Activated CD4-positive, alpha-beta memory T cell treated with anti-CD3 and anti-CD28 coated beads for 36 hours (primary cell): ENCODE measurements at places on chromosomes 4 and X. TPM values are rescaled to one million over a fixed set of nuclear protein-coding genes. Genes with fewer than 3 reads are reported as not detected.

DNA sequence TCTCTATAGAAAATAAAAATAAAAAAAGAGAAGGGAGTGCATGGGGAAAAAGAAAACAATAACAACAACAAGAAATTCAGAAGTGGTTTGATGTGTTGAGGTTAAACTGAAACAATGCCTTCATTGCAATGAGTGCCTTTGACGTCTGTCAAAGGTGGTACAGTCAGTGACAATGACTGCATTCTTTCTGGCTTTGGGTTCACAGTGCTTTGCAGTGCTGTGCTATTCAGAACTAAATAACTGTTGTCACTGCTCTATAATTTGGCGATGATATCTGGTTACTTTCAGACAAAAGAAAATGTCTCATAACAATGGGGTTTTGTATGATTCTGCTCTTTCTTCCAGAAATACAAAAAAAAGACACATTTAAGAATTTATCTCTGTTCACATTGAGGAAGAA is 488.6 kb upstream of the MAGEB2 start:
- no peak overlapping the region for H3K4me3 ChIP-seq
- no peaks in the 10 kb centered on the region for H3K27me3 ChIP-seq
- no peaks in the 10 kb centered on the region for H3K4me1 ChIP-seq
- H3K36me3 ChIP-seq, result no peaks in the 10 kb centered on the region

- H3K4me3 ChIP-seq, result no peak overlapping the region
- H3K27me3 ChIP-seq, result no peaks in the 10 kb centered on the region
- peaks cover 30% of the 10 kb centered on the region for H3K4me1 ChIP-seq
- H3K36me3 ChIP-seq, result no peaks in the 10 kb centered on the region
These were observed 2.2 kb upstream of the LHFPL1 start for GRCh38 chrX:112681976-112682375.

GRCh38 chrX:51163730-51164129 is 168.9 kb upstream of the NUDT10 start:
- no peaks in the 10 kb centered on the region for H3K27me3 ChIP-seq
- DNase-seq, result no peak
- no peak overlapping the region for H3K4me3 ChIP-seq
- H3K27ac ChIP-seq, result no peak overlapping the region
- no peaks in the 10 kb centered on the region for H3K36me3 ChIP-seq
- no peaks in the 10 kb centered on the region for H3K4me1 ChIP-seq

DNA sequence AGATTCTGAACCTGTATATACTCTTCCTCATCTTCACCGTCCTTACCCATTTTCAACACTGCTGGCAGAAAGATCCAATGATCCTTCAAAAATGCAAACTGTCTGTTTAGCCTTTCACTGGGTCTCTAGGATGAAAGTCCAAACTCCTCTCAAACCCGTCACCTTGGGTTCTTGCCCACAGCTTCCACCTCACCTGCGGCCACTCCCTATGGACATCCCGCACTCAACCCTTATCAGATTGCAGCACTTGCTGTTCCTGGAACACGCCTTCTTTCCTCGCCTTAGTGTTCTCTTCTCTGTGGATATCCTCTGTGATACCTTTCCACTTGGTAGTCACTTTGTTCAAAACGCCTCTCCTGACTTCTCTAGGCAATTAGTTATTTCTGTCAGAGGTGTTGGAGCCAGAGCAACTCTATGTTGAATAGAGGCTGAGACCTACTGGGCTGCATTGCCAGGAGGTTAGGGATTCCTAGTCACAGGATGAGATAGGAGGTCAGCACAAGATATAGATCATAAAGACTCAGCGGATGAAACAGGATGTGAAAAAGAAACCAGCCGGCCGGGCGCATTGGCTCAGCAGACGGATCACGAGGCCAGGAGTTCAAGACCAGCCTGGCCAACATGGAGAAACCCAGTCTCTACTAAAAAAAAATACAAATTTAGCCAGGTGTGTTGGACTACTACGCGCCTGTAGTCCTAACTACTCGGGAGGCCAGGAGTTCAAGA is 4.2 kb upstream of the NOCT start:
- H3K36me3 ChIP-seq, result peaks cover 2% of the 10 kb centered on the region
- peaks cover 19% of the 10 kb centered on the region for H3K4me1 ChIP-seq
- H3K27me3 ChIP-seq, result no peaks in the 10 kb centered on the region
- H3K27ac ChIP-seq, result no peak overlapping the region
- DNase-seq, result no peak

DNA sequence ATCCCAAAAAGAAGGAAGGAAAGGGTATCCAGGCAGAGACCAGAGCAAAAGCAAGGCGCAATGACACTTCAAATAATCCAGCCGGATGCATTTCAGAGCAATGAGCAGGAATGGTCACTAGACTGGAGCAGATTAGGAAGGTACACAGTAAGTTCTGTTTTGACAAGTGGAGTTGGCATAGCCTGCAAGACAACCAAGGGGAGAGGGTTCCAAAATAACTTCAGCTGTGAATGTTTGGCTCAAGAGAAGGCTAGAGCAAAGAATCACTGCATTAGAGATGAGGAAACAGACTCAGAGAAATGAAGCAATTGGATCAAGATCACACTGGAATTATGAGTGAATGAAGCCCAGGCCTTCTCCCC is 90.0 kb upstream of the EGFL6 start:
- no peak overlapping the region for H3K4me3 ChIP-seq
- H3K4me1 ChIP-seq, result peaks cover 4% of the 10 kb centered on the region
- no peak overlapping the region for H3K27ac ChIP-seq
- H3K27me3 ChIP-seq, result no peaks in the 10 kb centered on the region
- H3K36me3 ChIP-seq, result no peaks in the 10 kb centered on the region
- DNase-seq, result no peak

Gene GRK4
- 2.3 TPM for total RNA-seq

- H3K27me3 ChIP-seq, result no peaks in the 10 kb centered on the region
- H3K4me1 ChIP-seq, result peaks cover 13% of the 10 kb centered on the region
- DNase-seq, result no peak
These were observed 111.6 kb downstream of the AFF2 start for GRCh38 chrX:148611993-148612392.

GRCh38 chr4:182871616-182872015 is 45.6 kb downstream of the DCTD start:
- no peak overlapping the region for H3K27ac ChIP-seq
- no peak overlapping the region for H3K4me3 ChIP-seq
- peaks cover 19% of the 10 kb centered on the region for H3K36me3 ChIP-seq
- H3K27me3 ChIP-seq, result no peaks in the 10 kb centered on the region

Gene PLP2
- 234 TPM for total RNA-seq

GRCh38 chr4:76235915-76236314 is 15.6 kb upstream of the FAM47E start:
- H3K27me3 ChIP-seq, result peaks cover 2% of the 10 kb centered on the region
- peaks cover 4% of the 10 kb centered on the region for H3K36me3 ChIP-seq

DNA sequence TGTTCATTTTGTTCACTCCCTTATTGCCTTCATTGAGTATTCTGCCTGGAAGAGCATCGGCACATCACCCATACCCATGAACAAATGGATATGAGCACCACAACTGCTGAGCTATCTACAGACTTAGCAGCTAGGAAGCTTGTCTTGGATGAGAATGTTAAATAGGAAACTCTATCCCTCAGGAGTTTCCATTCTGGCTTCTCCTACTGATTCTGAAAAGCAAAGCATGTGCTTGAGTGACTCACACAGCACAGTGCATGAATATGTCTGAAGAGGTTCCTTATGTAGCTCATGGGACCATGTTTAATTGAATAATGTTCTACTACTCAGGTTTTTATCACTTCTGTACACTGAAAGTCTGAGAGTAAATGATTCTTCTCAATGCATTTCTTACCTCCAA is 57.3 kb upstream of the MXRA5 start:
- H3K27ac ChIP-seq, result no peak overlapping the region
- DNase-seq, result no peak
- H3K36me3 ChIP-seq, result no peaks in the 10 kb centered on the region

- no peak for DNase-seq
- no peak overlapping the region for H3K27ac ChIP-seq
- H3K4me3 ChIP-seq, result no peak overlapping the region
- H3K27me3 ChIP-seq, result no peaks in the 10 kb centered on the region
- peaks cover 3% of the 10 kb centered on the region for H3K36me3 ChIP-seq
These were observed 23.4 kb downstream of the TAB3 start for GRCh38 chrX:30865612-30866011.

Gene MAGEB10
- not detected for total RNA-seq

Gene USP26
- not detected for total RNA-seq

Gene CLIC2
- 1.1 TPM for total RNA-seq

Gene PCYT1B
- total RNA-seq, result 0.14 TPM

Gene GPR34
- total RNA-seq, result 0.24 TPM

DNA sequence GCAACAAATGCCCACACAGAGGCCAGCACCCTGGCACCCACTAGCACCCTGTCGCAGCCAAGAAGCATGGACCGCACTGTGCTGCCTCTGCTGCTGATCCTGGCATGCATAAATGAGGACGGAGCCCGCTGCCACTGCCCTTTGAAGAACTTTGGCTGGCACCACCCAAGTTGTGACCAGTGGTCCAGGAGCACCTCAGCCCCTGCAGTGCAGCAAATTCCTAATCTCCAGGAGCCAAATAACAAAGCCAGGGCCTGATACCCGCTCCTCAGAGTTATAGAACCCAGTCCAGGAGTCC is 807.2 kb downstream of the GLUD2 start:
- no peak overlapping the region for H3K27ac ChIP-seq
- DNase-seq, result no peak
- H3K4me3 ChIP-seq, result no peak overlapping the region
- H3K36me3 ChIP-seq, result no peaks in the 10 kb centered on the region
- H3K27me3 ChIP-seq, result no peaks in the 10 kb centered on the region

DNA sequence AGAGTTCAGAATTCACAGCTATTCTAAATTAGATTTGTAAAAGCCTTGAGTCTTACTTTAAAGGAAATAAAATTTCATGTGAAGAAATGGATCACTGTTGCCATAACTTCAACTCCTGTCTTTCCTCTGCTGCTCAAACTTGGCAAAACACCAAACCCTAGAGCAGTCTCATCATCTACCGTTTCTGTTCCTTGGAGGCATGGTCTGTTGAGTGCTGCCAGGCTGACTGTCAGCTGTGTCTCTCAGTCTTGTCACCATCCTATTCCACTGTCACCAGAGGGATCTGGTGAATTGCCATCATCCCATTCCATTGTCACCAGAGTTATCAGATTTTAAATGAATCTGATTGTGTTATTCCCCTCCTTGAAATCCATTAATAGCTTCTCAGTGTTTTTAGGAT is 55.6 kb downstream of the STIM2 start:
- H3K36me3 ChIP-seq, result peaks cover 22% of the 10 kb centered on the region
- H3K4me3 ChIP-seq, result no peak overlapping the region
- H3K27me3 ChIP-seq, result no peaks in the 10 kb centered on the region
- DNase-seq, result no peak
- peaks cover 57% of the 10 kb centered on the region for H3K4me1 ChIP-seq
- no peak overlapping the region for H3K27ac ChIP-seq

Gene MAGEA12
- not detected for total RNA-seq

Gene RAB40A
- not detected for total RNA-seq

- no peaks in the 10 kb centered on the region for H3K4me1 ChIP-seq
- H3K4me3 ChIP-seq, result no peak overlapping the region
- H3K36me3 ChIP-seq, result no peaks in the 10 kb centered on the region
- H3K27ac ChIP-seq, result no peak overlapping the region
- no peak for DNase-seq
These were observed 11.4 kb upstream of the SLC39A8 start for GRCh38 chr4:102356562-102357202.

Gene CMC4
- total RNA-seq, result 4.9 TPM

Gene SSX4B
- not detected for total RNA-seq

GRCh38 chrX:133742602-133743305 is 242.6 kb downstream of the GPC3 start:
- peaks cover 21% of the 10 kb centered on the region for H3K4me1 ChIP-seq
- no peaks in the 10 kb centered on the region for H3K27me3 ChIP-seq
- H3K27ac ChIP-seq, result no peak overlapping the region
- no peak for DNase-seq

- peaks cover 11% of the 10 kb centered on the region for H3K27me3 ChIP-seq
- no peak overlapping the region for H3K27ac ChIP-seq
- no peak for DNase-seq
- no peak overlapping the region for H3K4me3 ChIP-seq
- no peaks in the 10 kb centered on the region for H3K4me1 ChIP-seq
These were observed 59.2 kb upstream of the NKX1-1 start for GRCh38 chr4:1465173-1466033.

- no peak overlapping the region for H3K4me3 ChIP-seq
- H3K27me3 ChIP-seq, result no peaks in the 10 kb centered on the region
- DNase-seq, result no peak
- H3K27ac ChIP-seq, result no peak overlapping the region
- H3K36me3 ChIP-seq, result no peaks in the 10 kb centered on the region
- no peaks in the 10 kb centered on the region for H3K4me1 ChIP-seq
These were observed 446.7 kb upstream of the SMIM31 start for GRCh38 chr4:164307262-164307661.

- no peaks in the 10 kb centered on the region for H3K27me3 ChIP-seq
- DNase-seq, result no peak
- H3K27ac ChIP-seq, result no peak overlapping the region
- no peaks in the 10 kb centered on the region for H3K4me1 ChIP-seq
- H3K36me3 ChIP-seq, result no peaks in the 10 kb centered on the region
These were observed 696.1 kb downstream of the TGIF2LX start for GRCh38 chrX:90617710-90618325.

DNA sequence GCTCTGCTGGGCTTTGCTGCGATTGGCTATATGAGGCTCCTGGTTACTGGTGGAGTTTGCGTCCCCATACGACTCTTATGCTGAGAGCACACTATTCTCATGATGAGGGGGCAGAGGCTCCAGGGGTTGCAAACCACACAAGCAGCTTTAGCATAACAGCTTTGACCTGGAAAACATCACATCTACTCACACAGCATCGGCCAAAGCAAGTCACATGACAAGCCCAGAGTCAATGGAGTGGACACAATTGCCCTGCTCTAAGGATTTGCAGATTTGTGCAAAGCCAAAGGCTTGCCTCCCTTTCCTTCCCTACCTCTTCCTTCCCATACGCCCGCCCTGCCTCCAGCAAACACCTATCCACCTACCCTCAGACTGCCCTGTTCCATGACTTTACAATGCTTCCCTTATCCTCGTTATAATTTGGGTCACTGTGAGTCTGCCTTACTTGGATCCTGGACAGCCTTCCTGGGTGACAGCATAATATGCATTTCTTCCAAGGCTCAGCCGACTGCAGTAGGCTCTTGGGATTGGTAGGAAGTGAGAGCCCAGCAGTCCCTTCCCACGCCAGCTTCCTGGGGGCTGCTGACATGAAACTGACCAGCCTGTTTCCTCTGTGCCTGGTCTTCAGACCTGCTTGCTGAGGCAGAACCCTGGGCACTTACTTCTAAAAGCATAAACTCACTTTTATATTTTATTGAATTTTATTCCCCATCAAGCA is 208.2 kb upstream of the PSAPL1 start:
- H3K36me3 ChIP-seq, result no peaks in the 10 kb centered on the region
- H3K27me3 ChIP-seq, result peaks cover 1% of the 10 kb centered on the region
- DNase-seq, result no peak
- no peak overlapping the region for H3K27ac ChIP-seq
- no peak overlapping the region for H3K4me3 ChIP-seq

GRCh38 chr4:174332741-174333493 is 49.2 kb downstream of the CEP44 start:
- DNase-seq, result no peak
- H3K27ac ChIP-seq, result no peak overlapping the region
- H3K4me3 ChIP-seq, result no peak overlapping the region

- H3K27me3 ChIP-seq, result no peaks in the 10 kb centered on the region
- DNase-seq, result no peak
- no peaks in the 10 kb centered on the region for H3K36me3 ChIP-seq
- no peak overlapping the region for H3K4me3 ChIP-seq
These were observed 68.2 kb downstream of the MAGEA10 start for GRCh38 chrX:152070144-152070543.

Gene TLR1
- total RNA-seq, result 1.8 TPM

Gene TMPRSS11F
- total RNA-seq, result not detected
